Left ventricle myocardium superior (tissue), 1 donor: ENCODE measurements at places on chromosomes 1 and 21.

DNA sequence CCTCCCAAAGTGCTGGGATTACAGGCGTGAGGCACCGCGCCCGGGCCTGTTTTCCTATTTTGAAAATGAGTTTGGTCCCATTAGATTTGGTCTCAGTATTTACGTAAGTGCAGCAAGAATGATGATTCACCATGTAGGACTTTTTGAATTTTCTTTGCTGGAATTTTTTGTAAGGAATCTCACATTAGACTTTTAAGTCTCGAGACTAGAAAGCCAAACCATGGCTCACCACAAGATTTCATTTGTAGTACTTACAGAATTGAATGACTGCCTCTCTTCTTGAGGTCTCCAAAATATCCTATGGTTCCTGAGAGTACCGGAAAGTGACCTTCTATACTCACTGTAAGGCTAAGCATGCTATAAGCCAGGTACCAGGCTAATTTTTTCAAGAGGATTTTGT lies 325 bp downstream of the OR14A2 start:
- DNase-seq: no peak

- DNase-seq: no peak
These were observed 32.3 kb upstream of the AGO1 start for GRCh38 chr1:35850716-35851115.

DNA sequence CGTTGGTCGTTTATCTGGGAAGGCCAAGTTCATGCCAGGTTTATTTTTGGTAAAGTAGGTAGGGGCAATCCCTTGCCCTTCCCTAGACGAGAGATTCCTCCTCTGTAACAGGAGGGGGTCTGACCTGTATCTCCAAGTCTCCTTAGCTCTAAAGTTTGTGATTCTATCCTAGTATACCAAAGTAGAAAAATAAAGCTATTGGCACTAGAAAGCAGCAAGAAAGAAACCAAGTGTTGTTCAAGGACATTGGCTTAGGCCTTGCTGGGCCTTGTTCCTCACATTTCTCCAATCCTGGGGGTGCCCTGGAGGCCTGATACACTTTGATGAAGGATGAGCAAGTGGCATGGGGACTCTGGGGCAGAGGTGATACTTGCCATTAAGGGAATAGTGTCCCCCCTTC lies 814 bp downstream of the MTARC2 start:
- DNase-seq: no peak

GRCh38 chr1:92486251-92487077 lies at the start of gene GFI1:
GFI1 (minus strand) TSS chr1:92486925; CDS start chr1:92483487, 3,438 bp downstream.
- peak; percentile 58 for DNase-seq

- DNase-seq: no peak
These were observed 546.8 kb downstream of the RWDD3 start for GRCh38 chr1:95780836-95781235.

DNA sequence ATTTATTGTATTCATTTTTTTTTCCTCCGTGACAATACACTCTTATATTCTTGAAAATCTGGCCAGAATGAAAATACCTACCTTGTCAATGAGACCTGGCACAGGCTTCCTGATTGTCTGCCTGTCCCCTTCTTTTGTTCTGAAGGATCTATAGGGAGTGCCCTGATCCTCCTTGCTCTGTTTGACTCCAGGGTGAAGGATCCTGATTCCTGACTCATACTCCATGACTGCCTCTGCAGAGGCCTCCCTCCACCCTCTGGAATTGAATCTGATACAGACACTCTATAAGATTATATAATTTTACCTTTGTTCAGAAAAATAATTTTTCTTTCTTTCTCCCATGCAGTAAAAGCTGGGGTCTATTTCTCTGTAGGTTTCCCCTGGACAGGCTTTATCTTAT lies 116.2 kb downstream of the HMCN1 start:
- DNase-seq: no peak

DNA sequence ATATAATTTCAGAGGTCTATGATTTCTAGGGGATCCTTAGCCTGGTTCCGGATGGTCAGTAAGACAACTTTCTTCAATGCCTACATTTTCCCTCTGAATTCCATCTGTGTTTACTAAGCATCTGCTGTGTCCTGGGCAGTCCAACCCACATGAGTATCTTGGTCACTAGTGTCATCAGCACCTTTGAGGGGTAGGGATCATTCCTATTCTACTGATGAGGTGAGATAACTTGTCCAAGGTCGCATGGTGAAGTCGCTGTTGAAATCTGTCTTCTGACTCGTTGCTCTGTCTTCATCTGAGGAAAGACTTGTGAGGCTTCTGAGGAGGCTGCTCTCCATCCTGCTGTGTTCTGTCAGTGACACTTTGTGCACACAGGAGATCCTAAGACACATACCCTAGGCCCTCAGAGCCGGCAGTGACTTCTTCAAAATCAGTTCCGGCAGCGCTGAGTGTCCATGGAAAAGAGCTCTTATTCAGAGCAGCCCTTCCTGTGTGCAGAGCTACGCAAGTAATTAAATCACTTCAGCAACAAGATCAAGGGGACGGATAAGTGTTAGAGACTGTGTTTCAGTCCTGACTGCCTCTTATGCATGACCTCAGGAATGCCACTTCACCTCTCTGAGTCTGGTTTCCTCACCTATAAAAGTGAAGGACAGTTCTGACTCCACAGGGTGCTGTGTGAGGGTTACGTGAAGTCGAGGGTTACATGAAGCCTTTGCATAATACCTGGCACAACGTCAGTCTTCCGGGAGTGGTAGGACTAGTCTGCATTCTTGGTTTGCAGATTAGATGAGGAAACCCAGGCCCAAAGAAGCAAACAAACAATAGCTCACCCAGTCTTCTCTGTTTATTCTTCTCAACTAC lies 28.4 kb downstream of the AK2 start:
- no peak for DNase-seq

DNA sequence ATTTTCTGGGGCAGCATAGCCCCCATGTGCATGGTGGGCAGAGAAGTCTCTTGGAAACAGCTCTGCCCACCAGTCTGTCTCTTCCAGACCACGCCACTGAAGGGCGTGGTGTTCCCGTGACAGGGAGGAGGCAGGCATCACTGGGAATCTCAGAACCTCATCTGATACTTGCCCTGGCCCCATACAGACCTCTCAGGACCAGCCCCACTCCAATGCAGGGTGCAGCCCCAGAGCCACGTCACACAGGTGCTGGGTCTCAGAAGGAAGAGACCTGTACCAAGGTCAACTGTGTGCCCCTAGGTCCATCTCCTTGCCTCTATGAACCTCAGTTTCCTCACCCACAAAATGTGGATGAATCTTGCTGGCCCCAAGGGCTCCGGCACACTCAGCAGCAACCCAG lies 7.3 kb downstream of the RAP1GAP start:
- no peak for DNase-seq

- no peak for DNase-seq
These were observed 5.4 kb upstream of the SPTA1 start for GRCh38 chr1:158691907-158692306.

DNA sequence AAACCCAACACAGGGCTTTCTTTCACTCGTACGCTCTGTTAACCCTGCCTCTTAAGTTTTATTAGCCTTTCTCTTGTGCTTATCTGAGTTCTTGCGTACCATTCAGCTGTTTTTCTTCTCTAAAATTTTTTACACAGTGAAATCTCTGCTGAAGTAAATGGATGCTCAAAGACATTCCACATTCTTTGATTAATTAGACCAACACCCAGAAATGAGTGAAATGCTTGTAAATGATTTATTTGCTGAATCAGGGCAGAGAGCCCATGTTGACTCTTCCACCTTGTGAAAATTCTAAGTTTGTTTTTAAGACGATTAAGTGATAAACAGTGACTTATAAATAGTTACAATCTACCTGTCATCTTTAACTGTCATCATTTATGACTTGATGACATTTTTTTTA lies 156.7 kb downstream of the ACTL8 start:
- DNase-seq: no peak

- DNase-seq: no peak
These were observed 274.9 kb downstream of the FOXD2 start for GRCh38 chr1:47712596-47713299.

GRCh38 chr1:240597153-240597745 lies 14.7 kb downstream of the GREM2 start:
- no peak for DNase-seq

- DNase-seq: no peak
These were observed at the start of gene CHI3L2 for GRCh38 chr1:111227434-111227833. CHI3L2 (plus strand) TSS chr1:111227713; CDS start chr1:111227730, 17 bp downstream.

- DNase-seq: no peak
These were observed 355.6 kb downstream of the PRDM2 start for GRCh38 chr1:14055442-14056223.

DNA sequence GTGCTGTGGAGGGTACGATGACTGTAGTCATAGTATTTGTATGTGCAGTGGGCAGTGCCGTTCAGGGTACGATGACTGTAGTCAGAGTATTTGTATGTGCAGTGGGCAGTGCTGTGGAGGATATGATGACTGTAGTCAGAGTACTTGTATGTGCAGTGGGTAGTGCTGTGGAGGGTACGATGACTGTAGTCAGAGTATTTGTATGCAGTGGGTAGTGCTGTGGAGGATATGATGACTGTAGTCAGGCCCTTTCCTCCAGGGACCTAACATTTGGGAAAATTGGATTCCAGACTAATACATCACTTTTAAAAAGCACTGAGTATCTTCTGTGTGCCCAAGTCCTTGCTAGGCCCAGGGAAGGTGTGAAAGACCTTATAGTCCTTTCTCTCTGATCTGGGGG lies 2.9 kb downstream of the ZNF672 start:
- DNase-seq: no peak

DNA sequence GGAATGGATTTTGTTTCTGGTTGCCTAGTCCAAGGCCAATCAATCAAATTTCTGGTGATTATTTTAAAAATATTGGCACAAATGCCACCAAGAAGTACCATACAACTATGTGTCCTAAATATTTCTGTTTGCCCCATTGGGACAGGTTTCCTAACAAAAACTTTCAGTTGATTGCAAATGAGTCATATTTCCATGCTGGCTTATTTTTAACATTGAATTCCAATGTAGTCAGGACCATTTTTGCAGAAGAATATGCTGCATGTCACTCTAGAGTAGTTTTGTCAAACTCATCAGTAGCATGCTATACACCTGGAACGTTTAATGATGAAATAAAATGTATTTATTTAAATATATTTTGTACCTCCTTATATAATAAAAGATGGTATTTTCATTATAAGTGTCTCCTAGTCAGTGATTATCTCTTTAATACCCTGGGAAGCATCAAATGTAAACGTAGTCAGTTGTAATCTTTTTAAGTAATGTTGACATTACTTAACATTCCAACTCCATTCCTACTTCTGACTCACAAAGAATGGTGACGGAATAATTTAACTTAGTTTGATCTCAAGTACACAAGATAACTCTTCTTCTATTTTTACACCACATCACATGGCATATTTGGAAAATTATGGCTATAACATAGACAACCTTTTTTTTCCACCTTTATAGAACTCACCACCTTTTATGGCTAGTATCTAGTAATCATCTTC lies 39.0 kb upstream of the USH2A start:
- no peak for DNase-seq

DNA sequence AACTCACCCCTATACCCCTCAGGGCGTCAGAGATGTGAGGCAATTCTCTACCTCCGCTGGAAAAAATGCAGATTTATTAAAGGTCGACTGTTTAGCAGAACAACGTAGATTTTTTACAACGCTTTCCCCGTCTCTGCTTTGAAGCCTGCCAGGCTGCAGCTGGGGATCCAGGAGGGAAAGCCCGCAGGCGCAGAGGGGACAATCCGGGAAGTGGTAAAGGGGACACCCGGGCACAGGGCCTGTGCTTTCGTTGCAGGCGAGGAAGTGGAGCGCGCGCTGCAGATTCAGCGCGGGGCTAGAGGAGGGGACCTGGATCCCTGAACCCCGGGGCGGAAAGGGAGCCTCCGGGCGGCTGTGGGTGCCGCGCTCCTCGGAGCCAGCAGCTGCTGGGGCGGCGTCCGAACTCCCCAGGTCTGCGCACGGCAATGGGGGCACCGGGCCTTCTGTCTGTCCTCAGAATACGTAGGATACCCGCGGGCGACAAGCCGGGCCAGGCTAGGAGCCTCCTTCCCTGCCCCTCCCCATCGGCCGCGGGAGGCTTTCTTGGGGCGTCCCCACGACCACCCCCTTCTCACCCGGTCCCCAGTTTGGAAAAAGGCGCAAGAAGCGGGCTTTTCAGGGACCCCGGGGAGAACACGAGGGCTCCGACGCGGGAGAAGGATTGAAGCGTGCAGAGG lies 5.5 kb downstream of the SIM2 start:
- DNase-seq: no peak

DNA sequence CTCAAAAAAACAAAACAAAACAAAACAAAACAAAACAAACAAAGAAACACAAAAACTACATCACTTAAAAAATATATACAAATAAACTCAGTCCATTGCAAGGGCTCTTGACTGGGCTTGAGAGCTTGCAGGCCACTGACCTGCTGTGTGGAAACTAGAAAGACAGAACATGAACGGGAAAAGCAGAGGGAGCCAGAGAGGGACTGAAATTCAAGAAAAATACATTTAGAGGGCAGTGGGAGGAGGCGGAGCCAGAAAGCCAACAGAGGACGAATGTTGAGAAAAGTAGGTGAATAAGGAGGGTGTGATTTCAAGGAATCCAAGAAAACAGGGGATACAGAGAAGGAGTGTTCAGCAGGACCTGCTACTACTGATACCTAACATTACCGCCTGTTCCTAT lies 41.4 kb upstream of the PLA2G2C start:
- no peak for DNase-seq

- DNase-seq: no peak
These were observed 3.3 kb downstream of the FNDC10 start for GRCh38 chr1:1596493-1597274.

DNA sequence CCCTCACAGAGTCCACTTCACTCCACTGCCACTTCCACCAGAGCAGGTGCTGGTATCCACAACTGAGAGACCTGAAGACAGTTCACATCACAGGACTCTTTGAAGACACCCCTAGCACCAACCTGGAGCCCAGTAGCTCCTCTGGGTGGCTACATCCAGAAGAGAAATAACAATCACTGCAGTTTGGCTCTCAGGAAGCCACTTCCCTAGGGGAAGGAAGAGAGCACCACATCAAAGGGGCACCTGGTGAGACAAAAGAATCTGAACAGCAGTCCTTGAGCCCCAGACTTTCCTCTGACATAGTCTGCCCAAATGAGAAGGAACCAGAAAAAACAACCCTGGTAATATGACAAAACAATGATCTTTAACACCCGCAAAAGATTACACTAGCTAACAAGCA lies 113.2 kb downstream of the TENT5C start:
- DNase-seq: no peak

GRCh38 chr1:2610036-2610959 lies 22.5 kb downstream of the MMEL1 start:
- DNase-seq: peak; percentile 23

DNA sequence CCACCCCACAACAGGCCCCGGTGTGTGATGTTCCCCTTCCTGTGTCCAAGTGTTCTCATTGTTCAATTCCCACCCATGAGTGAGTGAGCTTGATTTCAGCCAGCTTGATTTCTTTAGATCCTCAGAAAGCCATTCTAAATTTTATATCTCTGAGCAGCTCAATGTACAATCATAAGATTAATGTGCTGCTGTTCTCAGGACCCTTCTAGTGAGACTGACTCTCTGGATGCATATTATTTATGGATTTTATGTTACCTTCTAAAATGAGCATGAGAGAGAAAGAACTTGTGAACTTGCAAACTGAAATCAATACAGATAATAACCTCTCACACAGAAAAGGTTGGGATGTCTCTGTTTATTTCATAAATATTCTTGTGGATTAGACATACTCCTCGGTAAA lies 1133.5 kb upstream of the TMPRSS15 start:
- no peak for DNase-seq
